ENCODE measurements at places on chromosomes 5 and 9.
A peak's percentile ranks its signal among the peaks of the same experiment; 100 is the strongest.

DNA sequence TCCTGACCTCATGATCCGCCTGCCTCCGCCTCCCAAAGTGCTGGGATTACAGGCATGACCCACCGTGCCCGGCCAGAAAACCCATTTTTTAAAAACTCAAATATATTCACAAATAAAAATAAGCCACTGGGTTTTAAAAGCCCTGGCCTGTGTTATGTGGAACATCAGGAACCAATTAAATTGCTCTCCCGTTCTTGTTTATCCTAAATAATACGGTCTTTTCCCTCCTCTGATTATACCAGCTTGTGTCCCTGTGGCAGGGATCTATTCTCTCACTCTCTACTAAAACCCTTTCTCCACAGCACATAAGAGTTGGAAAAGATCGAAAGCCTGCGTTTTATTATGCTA, 30.1 kb upstream of the LPAR1 start:
- no peak for DNase-seq

DNA sequence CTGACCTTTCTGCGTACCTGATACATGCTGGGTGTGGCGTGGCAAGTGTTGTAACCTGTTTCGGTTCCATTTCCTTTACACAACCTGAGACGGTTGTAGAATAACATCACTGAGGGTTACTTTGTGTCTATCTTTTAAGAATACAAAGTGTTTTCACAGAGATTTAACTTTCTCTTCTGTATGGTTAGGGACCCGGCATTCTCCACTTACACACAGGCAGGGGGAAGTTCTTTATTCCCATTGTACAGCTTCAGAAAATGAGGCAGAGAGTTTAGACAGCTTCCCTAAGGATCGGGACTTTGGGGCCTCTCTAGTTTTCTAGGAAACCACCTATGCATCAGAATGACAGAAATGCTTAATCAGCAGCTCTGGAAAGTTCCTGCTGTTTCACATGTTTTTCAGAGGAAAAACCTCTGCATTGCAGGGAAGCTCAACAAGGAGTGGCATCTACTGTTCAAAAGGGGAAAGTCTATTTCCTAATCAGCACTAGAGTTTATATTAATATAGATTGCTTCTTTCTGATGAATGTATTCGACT, 41.3 kb downstream of the CAST start:
- DNase-seq, result no peak

GRCh38 chr5:139738193-139739149, 57.1 kb upstream of the PSD2 start:
- no peak for DNase-seq

DNA sequence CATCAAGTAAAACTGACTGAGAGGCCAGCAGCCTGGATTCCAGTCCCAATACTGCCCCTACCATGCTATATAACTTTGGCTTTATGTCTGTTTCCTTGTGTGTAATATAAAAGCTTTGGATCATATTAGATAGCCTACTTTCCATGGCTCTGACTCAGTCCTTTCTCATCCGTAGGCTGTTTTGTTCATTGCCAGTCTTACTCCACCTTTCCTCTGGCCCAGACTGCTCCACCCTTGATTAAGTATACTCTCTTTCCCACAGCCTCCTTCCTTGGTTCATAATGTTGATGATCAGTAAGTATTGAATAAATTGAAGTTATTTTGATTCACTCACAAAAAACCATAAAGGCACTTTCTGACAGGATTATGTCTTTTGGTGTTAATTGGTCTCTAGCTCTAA, 1.5 kb upstream of the MRPS30 start:
- DNase-seq, result no peak

GRCh38 chr5:8845296-8845695, 700.6 kb downstream of the SEMA5A start:
- DNase-seq, result no peak

DNA sequence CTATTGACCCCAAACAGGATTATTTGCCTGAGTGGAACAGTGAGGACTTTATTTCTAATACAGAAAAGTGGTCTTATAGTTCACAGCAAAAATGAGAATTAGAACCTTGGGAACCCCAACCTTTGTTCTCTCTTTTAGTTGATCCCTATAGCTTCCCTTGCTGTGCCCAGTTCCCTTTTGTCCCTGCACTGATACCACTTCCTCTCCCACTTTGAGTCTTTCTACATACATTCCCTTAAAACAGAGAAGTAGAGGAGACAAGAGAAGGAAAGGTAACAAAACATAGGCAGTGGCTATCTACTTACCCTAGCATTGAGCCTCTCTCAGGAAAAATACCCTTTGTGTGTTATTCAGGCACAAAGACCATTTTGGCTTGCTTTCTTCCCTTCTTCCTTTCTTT, 246.4 kb downstream of the FAM114A2 start:
- no peak for DNase-seq

- DNase-seq, result no peak
Measured at GRCh38 chr5:34970552-34970951, 41.2 kb downstream of the DNAJC21 start.

- no peak for DNase-seq
Measured at GRCh38 chr9:131525643-131526565, 5.2 kb downstream of the UCK1 start.

DNA sequence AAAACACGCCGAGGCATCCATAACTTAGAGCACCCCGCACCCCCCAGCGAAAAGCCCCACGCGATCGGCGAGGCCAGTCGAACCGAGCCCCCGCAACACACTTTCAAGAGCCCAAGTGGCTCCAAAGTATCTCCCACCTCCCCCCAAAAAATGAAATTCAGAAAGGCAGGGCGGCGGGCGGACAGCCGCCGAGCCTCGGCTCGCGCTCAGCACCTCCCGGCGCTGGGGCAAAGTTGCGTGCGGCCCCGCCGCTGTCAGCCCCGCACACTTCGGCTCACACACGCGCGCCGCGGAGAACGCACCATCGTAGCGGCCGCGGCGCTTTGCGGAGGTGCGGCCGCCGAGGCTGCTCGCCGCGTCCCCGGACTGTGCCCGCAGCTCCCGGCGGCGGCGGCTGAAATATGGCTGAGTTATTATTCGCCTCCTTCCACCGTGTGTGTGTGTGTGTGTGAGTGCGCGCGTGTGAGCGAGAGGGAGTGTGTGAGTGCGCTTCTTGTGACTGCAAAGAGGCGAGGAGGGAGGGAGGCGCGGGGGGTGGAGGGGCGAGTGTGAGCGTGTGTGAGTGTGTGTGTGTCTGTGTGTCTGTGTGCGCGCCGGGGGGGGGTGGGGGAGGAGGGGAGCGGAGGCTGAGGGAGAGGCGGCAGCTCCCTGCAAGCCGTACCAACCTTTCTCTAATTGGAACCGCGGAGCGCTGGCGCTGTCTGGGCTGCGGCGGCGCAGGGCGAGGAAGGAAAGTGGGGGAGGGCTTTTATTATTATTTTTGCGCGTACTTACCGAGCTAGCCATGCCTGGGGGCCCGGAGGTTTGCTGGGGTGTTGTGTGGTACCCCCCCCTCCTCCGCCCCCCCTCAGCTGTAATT, 599 bp downstream of the MLLT3 start:
- peak; percentile 32 for DNase-seq

DNA sequence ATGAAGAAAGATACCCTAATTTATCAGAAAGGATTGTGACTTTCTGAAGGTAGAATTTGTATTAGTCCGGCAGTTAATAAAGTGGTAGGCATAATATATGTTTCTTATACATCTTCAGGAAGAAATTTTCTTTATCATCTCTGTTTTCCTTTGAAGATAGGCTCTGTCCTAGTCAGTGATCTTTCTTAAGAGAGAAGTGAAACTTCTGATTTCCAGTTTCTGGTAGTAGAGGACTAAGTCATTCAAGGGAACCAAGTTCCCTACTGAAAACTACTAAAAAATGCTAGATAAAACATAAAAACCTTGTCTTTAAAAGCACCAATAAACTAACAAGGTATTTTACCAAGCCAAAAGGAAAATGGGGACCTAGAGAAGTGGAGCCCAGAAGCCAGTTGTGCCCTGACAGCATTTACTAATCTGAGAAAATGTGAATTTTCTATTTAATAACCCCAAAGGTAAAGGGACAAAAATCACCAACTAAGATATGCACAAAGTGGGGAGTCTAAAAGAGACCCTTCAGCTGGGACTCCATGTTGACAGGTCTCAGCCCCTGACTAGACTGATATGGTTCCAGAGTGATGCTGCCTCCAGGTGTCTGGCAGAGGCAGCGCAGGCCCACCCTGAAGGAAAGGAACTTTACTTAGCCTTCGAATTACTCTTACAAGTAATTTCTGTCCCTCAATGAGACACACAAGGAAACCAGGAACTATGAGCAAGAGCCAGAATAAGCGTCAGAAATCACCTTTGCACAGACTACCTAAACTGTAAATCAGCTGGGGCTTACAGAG, 72.7 kb downstream of the FAM78A start:
- no peak for DNase-seq

- no peak for DNase-seq
Measured at GRCh38 chr5:151911011-151911410, 13.6 kb downstream of the GLRA1 start.

GRCh38 chr5:140344683-140345423, 1.6 kb downstream of the HBEGF start:
- no peak for DNase-seq

- DNase-seq, result no peak
Measured at GRCh38 chr5:154770111-154770510, 14.9 kb downstream of the LARP1 start.

DNA sequence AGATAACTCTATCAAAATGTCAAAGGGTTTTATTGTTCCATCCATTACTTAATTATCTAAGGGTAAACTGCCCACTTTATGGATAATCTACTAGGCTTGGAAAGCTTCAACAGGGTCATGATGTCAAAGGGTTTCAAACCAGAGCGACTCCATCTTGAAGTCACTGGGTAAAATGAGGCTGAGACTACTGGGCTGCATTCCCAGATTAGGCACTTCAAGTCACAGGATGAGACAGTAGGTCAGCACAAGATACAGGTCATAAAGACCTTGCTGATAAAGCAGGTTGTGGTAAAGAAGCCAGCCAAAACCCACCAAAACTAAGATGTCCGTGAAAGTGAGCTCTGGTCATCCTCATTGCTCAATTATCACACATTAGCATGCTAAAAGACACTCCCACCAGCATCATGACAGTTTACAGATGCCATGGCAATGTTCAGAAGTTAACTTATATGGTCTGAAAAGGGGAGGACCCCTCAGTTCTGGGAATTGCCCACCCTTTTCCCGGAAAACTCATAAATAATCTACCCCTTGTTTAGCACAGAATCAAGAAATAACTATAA, 138.6 kb downstream of the GNAQ start:
- no peak for DNase-seq

DNA sequence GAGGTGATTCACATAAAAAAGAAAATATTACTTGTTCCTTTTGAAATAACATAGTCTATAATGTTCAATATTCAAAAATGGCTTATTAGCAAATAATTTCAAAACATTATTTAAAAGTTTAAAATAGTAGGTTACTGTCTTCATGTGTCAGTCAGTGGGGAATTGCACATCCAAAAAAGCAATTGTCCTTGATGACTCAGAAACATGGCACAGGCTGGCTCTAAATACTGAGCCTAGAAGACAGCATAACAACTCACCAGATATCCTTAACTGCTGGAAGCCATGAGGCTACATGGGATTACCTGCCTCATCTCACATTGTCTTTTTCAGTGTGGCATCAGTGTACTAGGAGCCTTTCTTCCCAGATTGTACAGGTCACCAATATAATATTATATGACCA, 439.5 kb upstream of the RGMB start:
- DNase-seq, result no peak

GRCh38 chr5:23389291-23390101, 117.9 kb upstream of the PRDM9 start:
- no peak for DNase-seq

- DNase-seq, result no peak
Measured at GRCh38 chr9:85723215-85723614, 18.5 kb downstream of the AGTPBP1 start.

GRCh38 chr9:93656426-93657239, 80.2 kb downstream of the PHF2 start:
- no peak for DNase-seq

- no peak for DNase-seq
Measured at GRCh38 chr9:117335837-117336433, 78.9 kb downstream of the ASTN2 start.

DNA sequence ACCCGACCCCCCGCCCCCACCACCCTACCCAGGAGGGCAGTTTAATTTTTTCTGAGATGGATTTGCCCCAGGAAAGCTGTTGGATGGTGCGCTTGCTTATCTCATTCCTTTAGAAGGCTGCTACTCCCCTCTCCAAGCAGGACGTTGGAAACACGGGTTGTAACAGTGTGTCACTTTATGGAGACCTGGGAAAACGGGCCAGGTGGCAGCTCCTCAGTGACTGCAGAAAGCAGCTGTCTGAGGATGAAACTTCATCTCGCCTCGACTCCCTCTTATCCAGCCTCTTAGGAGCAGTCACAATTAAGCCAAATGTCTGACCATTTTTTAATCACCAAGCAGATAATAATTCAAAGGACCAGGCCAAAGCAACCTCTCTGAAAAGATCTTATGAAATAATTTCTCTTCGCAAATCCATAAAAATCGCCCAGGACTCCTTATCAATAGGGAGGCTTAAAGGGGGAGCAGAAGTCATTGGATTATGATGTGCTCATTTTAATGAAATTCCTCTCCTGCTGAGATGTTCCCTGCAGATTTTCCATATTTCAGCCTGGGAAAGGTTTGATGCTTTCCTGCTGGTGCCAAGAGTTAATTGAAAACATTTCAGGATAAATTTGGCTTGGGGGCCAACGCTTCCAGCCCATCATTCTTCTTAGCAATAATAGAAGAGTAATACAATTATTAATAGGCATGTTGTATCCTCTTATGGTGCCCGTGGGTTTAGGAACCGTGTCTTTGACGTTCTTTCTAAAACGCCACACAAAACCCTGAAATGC, 26.0 kb downstream of the GAS1 start:
- no peak for DNase-seq

GRCh38 chr5:50967563-50968355, 301.3 kb downstream of the PARP8 start:
- no peak for DNase-seq

DNA sequence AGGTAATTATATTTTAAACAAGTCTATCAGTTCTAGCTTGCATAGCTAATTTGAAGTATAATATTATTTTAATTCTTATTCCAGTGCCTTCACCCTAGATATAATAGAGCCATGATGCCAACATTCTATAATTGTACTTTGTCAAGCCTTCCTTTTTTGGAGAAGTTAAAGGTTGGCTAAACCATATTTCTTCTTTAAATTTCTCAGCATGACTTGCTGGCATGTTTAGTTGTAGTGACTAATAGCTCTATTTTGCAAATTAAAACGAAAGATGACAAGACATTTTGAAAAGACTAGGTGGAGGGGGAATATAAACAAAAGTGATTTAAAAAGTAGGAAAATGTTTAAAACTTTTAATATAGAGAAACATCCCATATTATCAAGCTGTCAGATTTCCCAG, 400.7 kb downstream of the PSAT1 start:
- no peak for DNase-seq

GRCh38 chr5:1204693-1205242, 3.4 kb downstream of the SLC6A19 start:
- no peak for DNase-seq

Data from GM12892 (cell line).